ENCODE measurements at places on chromosomes 4 and X.
A peak's percentile ranks its signal among the peaks of the same experiment; 100 is the strongest.

- DNase-seq = no peak
These were observed 578 bp downstream of the APOOL start for GRCh38 chrX:85004255-85004654.

- no peak for DNase-seq
These were observed 78.4 kb downstream of the FAM9B start for GRCh38 chrX:8955511-8955910.

DNA sequence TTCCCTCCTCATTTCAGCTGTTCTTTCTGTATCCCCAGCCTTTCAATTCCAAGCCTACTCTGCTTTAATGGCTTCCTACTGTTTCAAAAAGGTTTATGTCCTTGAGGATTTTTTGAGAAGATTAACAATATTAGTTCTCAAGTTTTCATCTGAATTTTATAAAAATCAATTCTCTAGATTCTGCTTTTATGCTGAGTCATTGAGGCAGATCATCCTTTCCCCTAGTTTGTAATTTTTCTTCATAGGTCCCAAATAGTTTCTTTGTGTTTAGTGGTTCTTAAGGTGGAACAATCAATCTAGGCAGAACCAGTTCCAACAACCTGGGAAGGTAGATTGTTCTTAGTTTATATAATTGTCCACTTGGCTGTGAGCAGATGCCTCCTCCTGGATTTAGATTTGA, 100.1 kb upstream of the NAP1L5 start:
- DNase-seq = no peak

GRCh38 chr4:76993787-76994641, 44.5 kb downstream of the SEPTIN11 start:
- DNase-seq = no peak

DNA sequence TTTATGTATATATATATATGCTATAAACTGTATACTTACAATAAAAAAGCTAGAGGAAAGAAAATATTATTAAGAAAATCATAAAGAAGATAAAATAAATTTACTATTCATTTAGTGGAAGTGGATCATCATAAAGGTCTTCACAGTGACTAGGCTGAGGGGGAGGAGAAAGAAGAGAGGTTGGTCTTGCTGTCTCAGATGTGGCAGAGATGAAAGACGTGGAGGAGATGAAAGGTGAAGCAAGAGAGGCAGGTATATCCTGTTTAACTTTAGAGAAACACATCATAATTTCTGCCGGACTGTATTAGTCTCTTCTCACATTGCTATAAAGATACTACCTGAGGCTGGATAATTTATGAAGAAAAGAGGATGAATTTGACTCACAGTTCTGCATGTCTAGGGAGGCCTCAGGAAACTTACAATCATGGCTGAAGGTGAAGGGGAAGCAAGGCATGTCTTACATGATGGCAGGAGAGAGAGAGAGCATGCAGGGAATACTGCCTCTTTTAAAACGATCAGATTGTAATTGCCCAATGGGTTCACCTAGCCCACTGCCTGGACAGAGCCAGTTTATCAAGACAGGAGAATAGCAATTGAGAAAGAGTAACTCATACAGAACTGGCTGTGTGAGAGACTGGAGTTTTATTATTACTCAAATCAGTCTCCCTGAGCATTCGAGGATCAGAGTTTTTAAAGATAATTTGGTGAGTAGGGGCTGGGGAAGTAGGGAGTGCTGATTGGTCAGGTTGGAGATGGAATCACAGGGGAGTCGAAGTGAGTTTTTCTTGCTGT, 22.1 kb upstream of the RRAGB start:
- DNase-seq = no peak

- DNase-seq = no peak
These were observed 2065.8 kb downstream of the ARAP2 start for GRCh38 chr4:34178476-34178875.

DNA sequence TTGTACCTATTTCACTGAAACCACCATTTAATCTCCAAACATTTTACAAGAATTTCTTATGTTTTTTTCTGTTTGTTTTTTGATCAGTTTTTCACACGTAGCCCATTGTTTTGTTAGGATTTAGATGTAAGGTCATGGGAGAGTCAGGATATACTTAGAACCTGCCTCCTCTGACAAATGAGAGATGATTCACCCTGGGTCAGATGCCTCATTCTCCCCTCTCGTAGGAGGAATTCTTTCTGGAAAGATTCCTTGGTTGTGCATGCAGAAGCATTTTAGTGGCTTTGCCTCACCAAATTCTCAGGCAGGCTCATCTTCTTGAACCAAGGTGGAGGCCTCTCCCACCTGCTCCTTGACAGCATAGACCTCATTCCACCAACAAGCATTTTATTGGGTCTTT, 599.3 kb downstream of the SPRY1 start:
- no peak for DNase-seq

GRCh38 chr4:7529368-7530080, 94.8 kb upstream of the PSAPL1 start:
- no peak for DNase-seq

DNA sequence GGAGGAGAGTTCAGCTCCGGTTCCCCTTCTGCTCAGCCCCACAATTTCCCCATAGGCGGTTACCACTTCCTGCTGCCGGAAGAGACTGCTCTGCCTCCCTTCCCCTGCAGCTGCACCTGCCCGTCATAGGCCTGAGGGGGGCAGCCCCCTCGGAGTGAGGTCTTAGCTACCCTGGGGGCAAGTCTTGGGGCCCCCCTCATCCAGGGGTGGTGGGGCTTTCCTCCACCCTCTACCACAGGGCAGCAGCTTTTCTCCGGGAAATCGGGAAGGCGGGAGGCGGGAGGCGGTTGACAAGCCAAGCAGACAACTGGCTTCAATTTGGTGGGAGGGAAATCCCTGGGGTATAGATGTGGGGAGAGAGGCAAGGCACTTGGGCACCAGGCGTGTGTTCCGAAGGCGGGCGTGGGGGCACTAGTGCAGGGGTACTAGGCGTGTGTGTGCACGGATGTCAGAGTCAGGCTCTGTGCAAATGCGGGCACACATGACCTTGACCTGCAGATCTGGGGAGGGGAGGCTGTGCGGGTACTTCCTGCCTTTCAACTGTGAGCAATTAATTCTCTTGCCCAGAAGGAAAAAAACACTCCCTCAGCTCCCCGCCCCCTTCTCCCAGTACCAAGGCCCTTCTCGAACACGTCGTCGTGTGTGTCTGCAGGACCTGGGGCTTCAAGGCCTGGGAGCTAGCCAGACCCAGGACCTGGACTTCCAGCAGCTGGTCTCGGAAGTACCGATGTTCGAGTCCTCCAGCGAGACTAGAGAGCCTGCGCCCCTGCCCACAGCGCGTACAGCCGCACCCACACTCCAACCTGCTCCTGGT, 1.0 kb upstream of the ARHGAP4 start:
- peak; percentile 90 for DNase-seq

GRCh38 chr4:587671-588350, 11.7 kb upstream of the TMEM271 start:
- DNase-seq = no peak

DNA sequence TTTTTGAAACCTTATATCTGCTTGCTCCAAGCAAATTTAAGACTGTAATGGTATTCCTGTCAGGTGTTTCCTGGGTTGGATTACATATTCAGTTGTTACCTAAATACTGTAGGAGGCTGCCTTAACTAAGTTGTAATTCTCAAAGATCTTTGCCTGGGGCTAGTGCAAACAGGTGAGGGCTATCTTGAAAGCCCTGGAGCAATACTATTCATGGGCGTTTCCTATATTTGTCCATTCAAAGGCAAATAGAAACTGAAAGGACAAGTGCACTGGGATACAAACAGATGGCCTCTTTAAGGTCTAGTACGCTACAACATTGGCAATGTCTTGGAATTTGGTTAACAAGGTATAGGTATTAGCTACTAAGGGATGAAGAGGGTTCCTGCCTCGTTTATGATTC, 84.1 kb upstream of the CT45A1 start:
- no peak for DNase-seq

DNA sequence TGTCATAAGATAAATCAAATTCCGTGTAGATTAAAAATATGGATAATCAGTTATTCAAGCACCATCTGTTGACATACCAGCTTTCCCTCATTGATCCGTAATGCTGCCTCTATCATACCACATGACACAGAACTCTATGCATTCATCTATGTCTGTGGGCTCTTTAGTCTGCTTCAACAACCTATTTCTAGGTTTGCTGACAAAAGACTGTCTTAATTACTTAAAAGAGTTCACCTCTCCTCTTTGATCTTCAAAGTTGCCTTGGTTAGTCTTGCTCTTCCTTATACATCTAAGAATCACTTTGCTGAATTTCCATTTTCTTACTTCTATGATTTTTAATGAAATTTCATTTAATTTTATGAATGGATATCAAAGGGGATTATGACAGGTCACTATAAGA, 57.0 kb upstream of the PRSS48 start:
- peak; percentile 0 for DNase-seq

GRCh38 chr4:16253127-16253960, 27.1 kb upstream of the TAPT1 start:
- DNase-seq = no peak

DNA sequence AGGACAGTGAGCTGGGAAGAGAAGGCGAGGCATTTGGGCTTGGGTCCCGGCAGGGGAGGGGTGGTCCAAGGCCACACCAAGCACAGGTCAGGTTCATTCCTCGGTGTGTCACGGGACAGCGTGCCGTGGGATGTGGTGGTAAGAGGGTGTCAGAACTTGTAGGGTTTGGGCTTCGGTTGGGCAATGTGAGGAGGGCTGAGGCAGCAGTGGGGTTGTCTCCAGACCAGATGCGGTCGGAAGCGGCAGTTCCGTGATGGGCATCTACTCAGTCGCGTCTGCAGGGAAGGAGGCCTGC, 22.1 kb downstream of the ADRA2C start:
- no peak for DNase-seq

DNA sequence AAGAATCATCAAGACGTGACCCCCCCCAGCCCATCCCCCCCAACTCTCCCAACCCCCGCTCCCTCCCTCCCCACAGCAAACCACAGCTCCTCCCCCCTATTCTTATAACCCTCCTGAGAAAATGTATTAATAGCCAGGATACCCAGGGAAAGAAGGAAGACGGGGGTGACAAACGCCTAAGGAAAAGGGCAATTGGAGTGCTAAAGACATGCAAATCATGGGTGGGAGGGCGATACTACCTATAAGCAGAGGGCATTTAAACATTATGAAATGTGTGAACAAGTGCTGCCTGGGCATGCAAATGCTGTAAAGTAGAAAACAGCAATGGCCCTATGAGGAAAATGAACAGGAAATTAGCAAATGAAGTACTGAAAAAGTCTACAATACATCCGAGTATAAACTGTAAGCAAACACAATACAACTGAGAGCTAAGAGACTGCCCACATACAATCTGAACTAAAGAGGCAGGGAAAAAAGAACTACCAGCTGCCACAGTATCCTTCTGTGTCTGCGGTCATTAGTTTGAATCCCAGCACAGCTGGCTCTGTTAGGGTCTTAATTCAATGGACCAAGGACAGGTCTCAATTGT, 2.4 kb downstream of the CXXC4 start:
- no peak for DNase-seq

DNA sequence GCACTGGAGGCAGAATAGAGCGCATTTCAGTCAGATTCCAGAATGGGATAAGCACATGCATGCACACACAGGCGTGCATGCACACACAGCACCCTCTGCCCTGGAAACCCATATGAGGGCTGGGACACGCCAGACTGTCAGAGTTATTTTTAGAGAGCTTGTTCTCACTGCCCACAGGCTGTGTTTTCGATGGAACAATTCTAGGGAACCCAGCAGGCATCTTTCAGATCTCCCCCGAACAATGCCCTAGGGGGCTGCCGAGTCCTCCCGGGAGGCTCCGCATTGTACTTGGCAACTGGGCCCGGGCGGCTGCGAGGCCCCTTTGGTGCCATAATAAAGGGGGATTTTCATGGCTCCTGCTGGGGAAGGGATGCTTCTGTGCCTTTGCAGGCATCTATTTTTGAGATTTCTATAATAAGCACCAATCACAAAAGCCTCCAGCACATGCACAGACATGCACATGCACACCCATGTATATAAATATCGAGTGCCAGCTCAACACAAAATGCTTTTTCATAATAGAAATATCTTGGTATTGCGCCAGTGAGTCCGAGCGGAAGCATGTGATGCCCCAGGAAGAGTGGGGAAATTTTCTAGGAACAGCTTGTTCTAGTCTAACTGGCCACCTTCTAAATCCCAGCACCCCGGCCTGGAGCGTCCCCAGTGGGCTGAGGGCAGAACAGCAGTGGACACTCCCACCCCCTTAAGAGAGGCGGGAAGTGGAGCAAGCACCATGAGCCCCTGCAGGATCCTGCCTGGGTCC, 88.5 kb downstream of the PHKA2 start:
- no peak for DNase-seq

GRCh38 chrX:16658284-16658683, 8.3 kb downstream of the S100G start:
- DNase-seq = no peak

DNA sequence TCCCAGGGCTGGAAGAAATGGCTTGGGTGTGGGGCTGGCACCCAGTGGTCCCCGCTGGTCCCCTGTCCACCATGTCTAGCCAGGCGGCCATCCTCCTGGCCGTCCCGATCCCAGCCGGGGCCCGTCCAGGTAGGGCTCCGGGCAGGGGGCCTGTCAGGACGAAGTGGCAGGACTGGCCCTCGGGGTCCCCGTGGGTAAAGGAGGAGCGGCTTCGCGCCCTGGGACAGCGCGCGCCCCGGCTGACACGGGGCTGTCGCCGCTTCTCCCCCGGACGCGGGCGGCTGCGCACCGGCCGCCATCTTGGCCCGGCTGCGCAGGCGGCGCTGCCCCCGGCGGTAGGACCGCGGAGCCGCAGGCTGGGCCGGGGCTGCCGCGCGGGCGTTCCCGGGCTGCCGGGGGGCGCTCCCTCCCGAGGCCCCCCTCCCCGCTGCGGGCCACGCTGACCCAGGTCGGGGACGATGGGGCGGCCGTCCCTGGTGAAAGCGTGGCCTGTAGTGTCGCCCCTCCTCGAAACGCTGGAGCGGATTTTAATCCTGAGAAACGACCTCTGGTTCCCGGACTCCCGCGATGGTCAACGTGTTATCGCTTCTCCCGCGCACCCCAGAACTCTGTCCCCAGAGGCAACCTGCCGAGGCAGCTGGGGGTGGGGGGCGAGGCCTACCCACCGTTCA, 60.4 kb upstream of the BCOR start:
- peak; percentile 47 for DNase-seq

DNA sequence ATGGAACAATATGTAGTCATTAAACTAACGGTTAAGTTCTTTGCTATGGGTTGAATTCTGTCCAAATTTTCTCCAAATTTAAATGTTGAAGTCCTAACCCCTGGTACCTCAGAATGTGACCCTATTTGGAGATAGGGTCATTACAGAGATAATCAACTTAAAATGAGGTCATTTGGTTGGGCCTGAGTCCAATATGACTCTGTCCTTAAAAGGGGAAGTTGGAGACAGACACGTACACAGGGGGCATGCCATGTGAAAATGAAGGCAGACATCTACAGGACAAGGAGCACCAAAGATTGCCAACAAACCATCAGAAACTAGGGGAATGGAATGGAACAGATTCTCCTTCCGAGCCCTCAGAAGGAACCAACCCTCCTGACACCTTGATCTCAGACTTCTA, 492.0 kb upstream of the FTHL17 start:
- DNase-seq = no peak

DNA sequence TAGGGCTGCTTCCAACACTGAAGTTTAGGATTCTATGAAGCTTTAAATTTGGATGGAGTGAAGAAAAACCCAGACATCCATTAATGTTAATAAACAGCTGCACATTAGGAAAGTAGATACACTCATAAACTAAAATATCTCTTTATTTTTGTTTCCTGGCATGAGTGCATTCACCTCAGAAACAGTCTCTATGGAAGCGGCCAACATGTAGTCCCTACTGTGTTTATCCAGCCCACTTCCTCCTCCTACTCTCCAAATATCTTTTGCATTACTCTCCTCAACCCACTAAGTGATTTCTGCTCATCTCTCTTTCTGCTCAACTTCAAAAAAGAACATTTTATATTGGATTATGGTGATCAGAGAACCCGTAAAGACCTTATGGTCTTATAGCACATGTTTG, 180.3 kb upstream of the MXRA5 start:
- DNase-seq = no peak
